Activated naive CD8-positive, alpha-beta T cell treated with anti-CD3 and anti-CD28 coated beads, Interleukin-2, amount 50 U/mL, for 24 hours (primary cell): ENCODE measurements at places on chromosomes 5 and 9.

DNA sequence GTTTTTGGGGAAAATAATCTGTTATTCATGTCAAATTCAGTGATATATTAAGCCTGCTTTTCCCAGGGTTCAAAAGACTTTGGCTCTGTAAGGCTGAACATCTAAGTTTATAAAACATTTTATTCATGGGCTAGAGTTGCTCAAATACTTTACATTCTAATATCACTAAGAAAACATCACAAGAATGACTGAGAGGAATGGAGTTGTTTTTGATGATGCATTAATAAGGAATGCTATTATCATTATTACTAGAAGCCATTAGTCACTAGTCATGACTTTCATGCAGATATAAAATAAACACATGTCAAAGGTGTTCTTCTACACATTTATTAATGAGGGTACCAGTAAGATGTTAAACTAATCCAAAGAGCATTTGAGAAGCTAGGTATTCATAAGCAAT, 185.5 kb upstream of the KCNN2 start:
- no peak overlapping the region for H3K4me3 ChIP-seq
- H3K27ac ChIP-seq: no peak overlapping the region
- H3K27me3 ChIP-seq: no peaks in the 10 kb centered on the region
- no peak for DNase-seq
- no peaks in the 10 kb centered on the region for H3K4me1 ChIP-seq
- no peaks in the 10 kb centered on the region for H3K36me3 ChIP-seq

DNA sequence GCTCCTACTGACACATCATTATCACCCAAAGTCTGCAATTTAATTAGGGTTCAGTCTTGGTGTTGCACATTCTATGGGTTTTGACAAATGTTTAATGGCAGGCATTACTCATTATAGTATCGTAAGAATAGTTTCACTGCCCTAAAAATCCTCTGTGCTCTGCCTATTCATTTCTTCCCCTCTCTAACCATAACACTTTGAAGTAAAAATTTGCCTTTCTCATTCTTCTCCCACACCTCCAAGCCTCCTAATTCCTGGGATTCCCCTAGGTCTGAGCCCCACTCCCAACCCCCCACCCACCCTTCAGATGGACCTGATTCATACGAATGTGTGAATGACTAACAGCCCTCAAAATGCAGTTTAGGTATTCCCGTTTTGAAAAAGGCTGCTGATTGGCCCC, 18.4 kb downstream of the ENC1 start:
- no peak overlapping the region for H3K4me3 ChIP-seq
- H3K27me3 ChIP-seq: peaks cover 57% of the 10 kb centered on the region
- DNase-seq: peak; percentile 24
- H3K27ac ChIP-seq: no peak overlapping the region
- H3K4me1 ChIP-seq: peaks cover 22% of the 10 kb centered on the region

DNA sequence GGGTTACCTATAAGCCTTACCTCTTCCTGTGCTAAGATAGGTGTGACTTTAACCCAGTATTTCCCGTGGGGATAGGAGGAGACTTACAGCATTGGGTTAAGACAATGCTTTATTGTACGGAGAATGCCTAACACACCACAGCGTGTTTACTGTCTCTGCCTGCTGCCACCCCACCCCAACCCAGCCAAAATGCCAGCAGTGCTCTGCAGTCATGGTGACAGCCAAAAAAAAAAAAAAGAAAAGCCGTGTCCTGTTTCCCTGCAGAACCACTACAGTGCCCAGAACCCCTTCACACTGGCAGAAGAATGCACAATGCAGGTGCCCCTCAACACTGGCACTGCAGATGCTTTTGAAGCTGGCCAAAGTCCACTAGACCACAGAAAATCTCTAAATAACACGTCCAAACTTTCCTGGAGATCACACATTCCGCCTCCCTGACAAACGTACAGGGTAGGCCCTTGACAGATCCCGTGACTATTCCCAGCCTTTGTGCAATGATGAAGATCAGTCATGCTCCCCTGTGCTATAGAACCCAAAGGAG, 102.2 kb downstream of the SERINC5 start:
- peak overlapping the region; percentile 47 for H3K27ac ChIP-seq
- DNase-seq: no peak
- H3K4me1 ChIP-seq: peaks cover 50% of the 10 kb centered on the region
- H3K36me3 ChIP-seq: peaks cover 34% of the 10 kb centered on the region
- H3K4me3 ChIP-seq: no peak overlapping the region

GRCh38 chr5:21810737-21811316, 1042.3 kb downstream of the CDH12 start:
- no peaks in the 10 kb centered on the region for H3K4me1 ChIP-seq
- no peak overlapping the region for H3K4me3 ChIP-seq
- H3K27ac ChIP-seq: no peak overlapping the region
- no peaks in the 10 kb centered on the region for H3K27me3 ChIP-seq

GRCh38 chr5:9283021-9283420, 262.9 kb downstream of the SEMA5A start:
- H3K4me1 ChIP-seq: no peaks in the 10 kb centered on the region
- DNase-seq: no peak
- no peak overlapping the region for H3K27ac ChIP-seq
- H3K36me3 ChIP-seq: no peaks in the 10 kb centered on the region
- H3K27me3 ChIP-seq: no peaks in the 10 kb centered on the region

DNA sequence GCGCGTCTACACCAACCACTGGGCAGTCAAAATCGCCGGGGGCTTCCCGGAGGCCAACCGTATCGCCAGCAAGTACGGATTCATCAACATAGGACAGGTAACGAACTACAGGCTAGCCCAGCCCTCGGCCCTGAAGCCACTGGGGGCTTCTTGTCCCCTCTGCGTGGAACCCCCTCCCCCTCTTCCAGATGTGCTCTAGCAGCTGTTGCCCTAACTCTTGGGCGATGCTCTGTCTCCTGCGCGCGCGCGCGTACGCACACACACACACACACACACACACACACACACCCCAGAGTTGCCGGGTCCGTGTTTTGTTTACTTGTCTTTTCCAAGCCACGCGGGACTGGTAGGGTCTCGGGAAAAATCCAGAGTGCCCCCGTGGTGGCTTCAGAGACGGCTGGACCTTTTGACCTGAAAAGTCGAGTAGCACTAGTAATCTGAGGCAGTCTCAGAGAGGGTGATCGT, 836 bp downstream of the PCSK5 start:
- peak overlapping the region; percentile 90 for H3K4me3 ChIP-seq
- H3K27me3 ChIP-seq: peaks cover 5% of the 10 kb centered on the region
- H3K27ac ChIP-seq: peak overlapping the region; percentile 63
- DNase-seq: peak; percentile 44
- H3K4me1 ChIP-seq: peaks cover 43% of the 10 kb centered on the region
- H3K36me3 ChIP-seq: no peaks in the 10 kb centered on the region

DNA sequence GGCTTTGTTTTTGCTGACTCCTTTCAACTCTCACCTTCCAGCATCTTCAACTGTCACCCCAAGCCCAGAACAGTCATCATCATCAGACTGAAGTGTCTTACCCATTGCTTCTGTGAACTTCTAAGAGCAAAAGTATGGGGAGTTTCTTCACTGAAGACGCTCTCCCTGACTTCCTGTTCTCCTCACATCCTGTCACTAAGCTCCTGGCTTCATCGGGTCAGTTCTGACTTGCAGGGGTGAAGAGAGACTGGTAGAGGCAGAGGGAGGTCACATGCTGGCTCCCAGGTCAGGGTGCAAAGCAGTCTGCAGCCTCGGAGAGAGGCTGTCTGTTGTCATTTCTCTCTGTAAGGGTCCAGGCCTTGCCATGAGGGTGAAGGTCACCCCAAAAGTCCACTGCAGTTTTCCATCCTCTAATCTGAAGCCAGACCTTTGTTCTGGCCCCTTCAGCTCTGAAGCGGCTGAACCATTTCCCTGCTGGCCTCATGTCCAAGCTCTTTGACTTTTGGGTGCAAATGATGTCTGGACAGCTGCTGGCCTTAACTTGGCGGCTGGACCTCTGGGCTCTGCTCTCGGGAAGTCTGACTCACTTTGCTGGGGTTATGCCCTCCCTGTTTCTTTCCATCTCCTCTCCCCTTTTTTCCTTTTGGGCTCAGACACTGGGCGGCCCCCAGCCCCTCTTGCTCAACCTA, 305.0 kb downstream of the RAB3C start:
- peak overlapping the region; percentile 3 for H3K27ac ChIP-seq
- H3K4me3 ChIP-seq: no peak overlapping the region
- H3K27me3 ChIP-seq: peaks cover 5% of the 10 kb centered on the region
- H3K36me3 ChIP-seq: no peaks in the 10 kb centered on the region

- H3K36me3 ChIP-seq: peaks cover 33% of the 10 kb centered on the region
- H3K4me1 ChIP-seq: peaks cover 9% of the 10 kb centered on the region
- H3K27ac ChIP-seq: peak overlapping the region; percentile 2
- H3K27me3 ChIP-seq: no peaks in the 10 kb centered on the region
- no peak for DNase-seq
- H3K4me3 ChIP-seq: no peak overlapping the region
Measured at GRCh38 chr5:6660688-6661087, 27.4 kb downstream of the SRD5A1 start.

GRCh38 chr5:177491429-177491945, 5.9 kb downstream of the PDLIM7 start:
- H3K36me3 ChIP-seq: peaks cover 16% of the 10 kb centered on the region
- no peaks in the 10 kb centered on the region for H3K27me3 ChIP-seq
- H3K4me1 ChIP-seq: peaks cover 31% of the 10 kb centered on the region
- no peak overlapping the region for H3K27ac ChIP-seq
- DNase-seq: peak; percentile 64

GRCh38 chr9:106928350-106928749, 65.4 kb downstream of the ZNF462 start:
- no peaks in the 10 kb centered on the region for H3K27me3 ChIP-seq
- no peak overlapping the region for H3K27ac ChIP-seq
- H3K4me1 ChIP-seq: no peaks in the 10 kb centered on the region

- peaks cover 4% of the 10 kb centered on the region for H3K27me3 ChIP-seq
- no peak for DNase-seq
- H3K4me1 ChIP-seq: no peaks in the 10 kb centered on the region
- no peaks in the 10 kb centered on the region for H3K36me3 ChIP-seq
- H3K4me3 ChIP-seq: no peak overlapping the region
- H3K27ac ChIP-seq: no peak overlapping the region
Measured at GRCh38 chr5:155954701-155955445, 372.1 kb upstream of the SGCD start.

- H3K27ac ChIP-seq: no peak overlapping the region
- no peaks in the 10 kb centered on the region for H3K4me1 ChIP-seq
- no peaks in the 10 kb centered on the region for H3K27me3 ChIP-seq
- H3K36me3 ChIP-seq: no peaks in the 10 kb centered on the region
Measured at GRCh38 chr9:9182431-9182830, 1382.9 kb upstream of the DMAC1 start.

GRCh38 chr5:160887780-160888179, 35.8 kb upstream of the ATP10B start:
- no peak overlapping the region for H3K4me3 ChIP-seq
- H3K27me3 ChIP-seq: no peaks in the 10 kb centered on the region
- H3K4me1 ChIP-seq: no peaks in the 10 kb centered on the region
- H3K36me3 ChIP-seq: no peaks in the 10 kb centered on the region
- no peak for DNase-seq

- peaks cover 69% of the 10 kb centered on the region for H3K4me1 ChIP-seq
- peaks cover 2% of the 10 kb centered on the region for H3K36me3 ChIP-seq
- DNase-seq: no peak
- peak overlapping the region; percentile 41 for H3K27ac ChIP-seq
- no peak overlapping the region for H3K4me3 ChIP-seq
Measured at GRCh38 chr5:56853698-56854097, 38.3 kb downstream of the MAP3K1 start.

- H3K4me1 ChIP-seq: no peaks in the 10 kb centered on the region
- no peak overlapping the region for H3K27ac ChIP-seq
- H3K36me3 ChIP-seq: no peaks in the 10 kb centered on the region
- no peak overlapping the region for H3K4me3 ChIP-seq
- H3K27me3 ChIP-seq: peaks cover 4% of the 10 kb centered on the region
Measured at GRCh38 chr5:72412283-72413055, 92.3 kb downstream of the PTCD2 start.

GRCh38 chr9:137685741-137686420, 67.1 kb downstream of the EHMT1 start:
- DNase-seq: no peak
- no peak overlapping the region for H3K27ac ChIP-seq
- no peaks in the 10 kb centered on the region for H3K27me3 ChIP-seq

DNA sequence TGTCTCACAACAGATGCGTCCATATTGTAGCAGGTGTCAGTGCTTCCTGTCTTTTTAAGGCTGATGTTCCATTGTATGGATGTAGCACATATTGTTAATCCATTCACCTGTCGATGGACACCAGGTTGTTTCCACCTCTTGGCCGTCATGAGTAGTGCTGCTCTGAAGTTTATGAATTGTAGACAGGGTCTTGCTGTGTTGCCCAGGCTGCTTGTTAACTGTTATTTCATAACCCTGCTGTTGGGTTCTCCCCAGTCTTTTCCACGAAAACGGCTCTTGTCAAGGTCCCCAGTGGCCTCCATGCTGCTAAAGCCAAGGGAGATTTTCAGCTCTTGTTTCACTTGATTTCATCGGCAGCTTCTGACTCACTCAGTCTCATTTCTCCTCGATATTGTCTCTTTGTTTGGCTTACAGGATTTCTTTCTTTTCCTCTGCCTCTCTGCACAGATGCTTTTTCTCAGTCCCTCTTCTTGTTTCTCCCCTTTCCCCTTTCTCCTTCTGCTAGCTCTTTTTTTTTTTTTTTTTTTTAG, 12.1 kb upstream of the PSD2 start:
- no peak overlapping the region for H3K27ac ChIP-seq
- H3K36me3 ChIP-seq: no peaks in the 10 kb centered on the region
- peaks cover 21% of the 10 kb centered on the region for H3K27me3 ChIP-seq

GRCh38 chr5:61881821-61882487, 424.1 kb upstream of the KIF2A start:
- H3K4me1 ChIP-seq: no peaks in the 10 kb centered on the region
- no peak for DNase-seq
- H3K36me3 ChIP-seq: no peaks in the 10 kb centered on the region
- H3K27me3 ChIP-seq: no peaks in the 10 kb centered on the region
- no peak overlapping the region for H3K27ac ChIP-seq
- H3K4me3 ChIP-seq: no peak overlapping the region

DNA sequence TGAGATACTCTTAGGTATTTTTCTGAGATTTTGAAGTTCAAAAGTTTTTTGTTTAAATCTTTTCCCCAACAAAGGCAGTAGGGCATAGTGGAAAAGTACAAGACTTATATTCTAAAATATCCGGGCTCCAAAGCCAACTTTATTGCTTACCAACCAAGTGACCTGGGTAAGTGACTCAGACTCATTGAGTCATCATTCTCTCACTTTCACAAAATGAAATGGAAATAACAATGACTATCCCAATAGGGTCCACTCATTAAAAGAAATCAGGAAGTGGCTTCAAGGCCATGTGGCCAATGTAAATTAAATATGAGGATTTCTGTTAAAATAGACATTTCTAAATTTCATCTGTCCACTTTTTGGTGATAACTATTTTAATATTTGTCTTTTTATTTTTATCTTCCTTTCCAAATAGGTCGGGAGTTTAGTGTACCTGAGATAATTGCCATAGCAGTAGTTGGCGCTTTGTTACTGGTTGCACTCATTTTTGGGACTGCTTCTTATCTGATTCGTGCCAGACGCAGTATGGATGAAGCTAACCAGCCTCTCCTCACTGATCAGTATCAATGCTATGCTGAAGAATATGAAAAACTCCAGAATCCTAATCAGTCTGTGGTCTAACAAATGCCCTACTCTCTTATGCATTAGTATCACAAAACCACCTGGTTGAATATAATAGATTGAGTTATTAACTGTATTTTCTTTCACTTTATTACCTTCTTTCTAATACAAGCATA, 15.5 kb downstream of the TYRP1 start:
- H3K4me3 ChIP-seq: no peak overlapping the region
- no peak for DNase-seq
- no peaks in the 10 kb centered on the region for H3K36me3 ChIP-seq
- H3K27me3 ChIP-seq: no peaks in the 10 kb centered on the region
- H3K4me1 ChIP-seq: no peaks in the 10 kb centered on the region

- H3K4me1 ChIP-seq: peaks cover 32% of the 10 kb centered on the region
- peaks cover 1% of the 10 kb centered on the region for H3K36me3 ChIP-seq
- H3K4me3 ChIP-seq: peak overlapping the region; percentile 61
- H3K27ac ChIP-seq: peak overlapping the region; percentile 23
- no peak for DNase-seq
Measured at GRCh38 chr5:103260951-103261350, 2.4 kb downstream of the MACIR start.
